ENCODE measurements at places on chromosomes 5 and 9.

- DNase-seq: no peak
Observed at GRCh38 chr9:129810788-129811187, 7.8 kb downstream of the TOR1B start.

GRCh38 chr5:62714296-62714695, 135.7 kb downstream of the LRRC70 start:
- no peak for DNase-seq

DNA sequence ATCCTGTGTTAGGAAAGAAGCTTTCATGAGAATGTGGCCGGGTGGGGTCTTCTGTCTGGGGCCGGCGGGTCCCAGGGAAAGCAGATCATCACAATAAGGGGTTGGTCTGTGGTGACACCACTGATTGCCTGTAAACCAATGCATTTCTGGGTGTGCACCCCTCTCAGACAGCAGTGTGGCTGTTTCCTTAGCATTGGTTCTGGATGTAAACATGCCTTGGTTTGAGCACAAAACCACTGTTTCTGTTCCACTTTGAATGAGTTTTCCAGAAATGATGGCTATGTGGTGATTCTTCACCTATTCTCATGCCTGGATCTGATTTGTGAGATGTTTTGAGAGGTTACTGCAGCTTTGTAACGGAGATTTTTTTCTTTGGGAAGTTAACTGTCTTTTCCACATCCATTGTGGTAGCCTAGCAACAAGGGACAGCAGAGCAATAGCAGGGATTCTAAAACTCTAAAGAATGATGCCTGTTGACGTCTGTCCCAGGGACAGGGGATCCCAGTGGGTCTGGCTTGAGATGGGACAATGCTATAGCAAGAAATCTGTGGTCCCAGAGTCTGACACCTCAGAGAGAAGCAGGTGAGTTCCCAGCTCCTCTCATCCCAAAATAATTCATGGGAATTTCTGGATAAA, at the start of gene CCDC192:
CCDC192 (plus strand) TSS at position 466 of the 636 bp plus-strand sequence; CDS start at position 521, 55 bp downstream.
- no peak for DNase-seq

DNA sequence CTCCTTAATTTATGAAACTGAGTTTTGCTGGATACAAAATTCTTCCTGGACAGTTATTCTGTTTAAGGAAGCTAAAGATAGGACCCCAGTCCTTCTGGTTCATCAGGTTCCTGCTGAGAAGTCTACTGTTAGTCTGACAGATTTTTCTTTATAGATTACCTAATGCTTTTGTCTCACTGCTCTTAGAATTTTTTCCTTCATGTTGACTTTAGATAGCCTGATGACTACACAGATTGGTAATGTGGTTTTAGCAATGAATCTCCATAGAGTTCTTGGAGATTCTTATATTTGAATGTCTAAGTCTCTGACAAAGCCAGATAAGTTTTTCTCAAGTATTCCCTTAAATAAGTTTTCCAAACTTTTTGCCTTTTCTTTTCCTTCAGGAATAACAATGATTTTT, 419.7 kb downstream of the CDH10 start:
- DNase-seq: no peak

DNA sequence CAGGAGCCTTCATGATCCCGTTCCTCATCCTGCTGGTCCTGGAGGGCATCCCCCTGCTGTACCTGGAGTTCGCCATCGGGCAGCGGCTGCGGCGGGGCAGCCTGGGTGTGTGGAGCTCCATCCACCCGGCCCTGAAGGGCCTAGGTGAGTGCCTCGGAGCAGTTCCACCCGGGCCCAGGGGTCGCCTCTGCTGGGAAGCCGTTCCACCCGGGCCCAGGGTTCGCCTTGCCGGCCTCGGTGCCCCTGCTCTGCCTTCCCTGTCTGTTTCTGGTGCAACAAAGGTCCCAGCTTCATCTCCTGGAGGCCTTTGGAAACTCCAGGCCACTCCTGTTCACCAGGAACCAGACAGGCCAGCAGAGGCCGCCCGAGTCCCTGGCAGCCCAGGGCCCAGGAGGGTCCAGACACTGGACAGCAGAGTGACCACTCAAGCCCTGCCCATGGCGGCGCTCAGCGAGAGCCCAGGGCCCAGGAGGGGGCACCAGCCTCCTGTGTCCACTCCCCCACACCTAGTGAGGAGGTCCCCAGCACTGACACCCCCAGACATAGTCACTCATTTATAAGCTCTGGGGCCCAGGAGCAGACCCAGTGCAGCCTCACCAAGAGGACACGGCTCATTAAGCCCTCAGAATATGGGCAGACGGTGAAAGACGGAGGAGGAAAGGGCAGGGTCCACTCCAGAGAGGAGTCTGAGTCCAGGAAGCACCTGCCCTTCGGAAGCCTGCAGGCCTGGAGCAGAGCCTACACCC, 7.5 kb downstream of the SLC6A19 start:
- no peak for DNase-seq
